ENCODE measurements at places on chromosomes 13 and 19.

DNA sequence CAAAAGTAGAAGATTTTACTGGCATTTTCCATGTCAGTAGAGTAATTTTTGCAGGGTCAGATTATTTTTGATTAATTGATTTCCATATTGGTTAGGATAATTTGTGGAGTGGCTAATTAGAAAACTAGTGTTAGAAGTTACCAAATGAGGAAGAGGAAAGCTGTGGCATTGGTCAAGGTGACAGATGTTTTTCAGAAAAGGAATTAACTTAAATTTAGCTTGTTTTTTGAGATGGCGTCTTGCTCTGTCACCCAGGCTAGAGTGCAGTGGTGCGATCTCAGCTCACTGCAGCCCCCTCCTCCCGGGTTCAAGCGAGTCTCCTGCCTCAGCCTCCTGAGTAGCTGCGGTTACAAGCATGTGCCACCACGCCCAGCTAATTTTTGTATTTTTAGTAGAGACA lies 28.8 kb downstream of the LSM14A start:
- no peak for DNase-seq

DNA sequence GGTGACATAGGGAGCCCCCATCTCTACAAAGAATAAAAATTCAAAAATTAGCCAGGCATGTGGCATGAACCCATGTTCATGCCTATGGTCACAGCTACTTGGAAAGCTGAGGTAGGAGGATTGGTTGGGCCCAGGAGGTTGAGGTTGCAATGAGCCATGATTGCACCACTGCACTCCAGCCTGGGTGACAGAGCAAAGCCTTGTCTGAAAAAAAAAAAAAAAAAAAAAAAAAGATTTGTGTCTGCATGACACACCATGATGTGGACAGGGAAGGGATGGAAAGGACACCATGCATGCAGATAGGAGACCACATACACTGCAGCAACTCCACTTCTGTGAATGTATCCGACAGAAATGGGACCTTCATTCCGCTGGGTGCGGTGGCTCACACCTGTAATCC lies 34.0 kb upstream of the HOMER3 start:
- no peak for DNase-seq

DNA sequence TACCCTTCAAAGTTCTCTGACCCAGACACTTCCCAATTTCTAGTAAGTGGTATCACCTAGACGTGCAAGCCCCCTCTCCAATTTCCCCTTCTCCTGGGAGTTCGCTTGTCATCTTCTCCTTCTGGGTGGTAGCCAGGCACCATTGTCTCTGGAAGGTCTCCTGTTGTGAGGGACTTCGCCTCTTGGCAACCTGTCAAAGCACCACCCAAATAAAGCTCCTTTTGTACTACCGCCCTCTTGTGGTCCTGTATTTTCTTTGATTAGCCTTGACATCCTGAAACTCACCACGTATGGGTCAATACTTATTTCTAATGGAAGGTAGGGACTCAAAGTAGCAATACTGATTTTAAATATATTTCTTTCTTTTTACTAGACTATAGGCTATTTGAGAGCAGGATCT lies 8.2 kb downstream of the GPC5 start:
- DNase-seq = peak; percentile 37

- DNase-seq = no peak
These were observed 32.3 kb upstream of the AKAP11 start for GRCh38 chr13:42239644-42240043.

DNA sequence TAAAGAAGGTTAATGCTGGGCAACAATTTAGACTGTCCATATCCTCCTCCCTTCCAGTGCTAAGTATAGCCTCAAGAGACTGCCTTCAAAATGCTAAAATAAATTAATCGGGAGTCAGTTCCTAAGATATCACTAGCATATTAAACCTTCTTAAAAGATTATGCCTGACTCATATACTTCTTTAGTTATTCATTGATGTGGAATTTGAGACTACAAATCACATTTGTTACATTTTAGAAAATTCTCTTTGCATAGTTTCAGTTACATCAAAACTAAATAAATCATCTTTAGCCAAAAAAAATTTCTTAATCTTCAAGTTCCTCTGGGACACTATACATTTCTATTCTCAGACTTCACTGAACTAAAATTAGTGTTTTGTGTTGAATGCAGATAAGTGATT lies 769.1 kb downstream of the PCDH9 start:
- no peak for DNase-seq

DNA sequence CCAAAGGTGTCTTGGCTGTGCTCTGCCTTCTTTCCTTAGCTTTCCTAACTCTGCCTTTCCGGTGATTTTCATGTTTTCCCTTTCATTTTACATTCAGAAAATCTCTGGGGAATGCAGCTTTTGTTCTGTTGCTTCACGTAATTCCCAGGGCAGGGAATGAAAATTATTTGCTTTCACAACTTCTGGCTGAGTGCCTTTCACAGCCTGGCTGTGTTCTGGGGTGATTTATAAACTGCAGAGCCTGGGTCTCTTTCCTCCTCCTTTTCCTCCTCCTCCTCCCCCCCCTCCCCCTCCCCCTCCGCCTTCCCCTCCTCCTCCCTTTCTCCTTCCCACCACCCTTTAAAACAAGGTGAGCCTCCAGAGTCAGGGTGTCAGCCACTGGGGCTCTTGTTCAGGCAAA lies 84.3 kb downstream of the RNASEH2B start:
- DNase-seq = no peak

DNA sequence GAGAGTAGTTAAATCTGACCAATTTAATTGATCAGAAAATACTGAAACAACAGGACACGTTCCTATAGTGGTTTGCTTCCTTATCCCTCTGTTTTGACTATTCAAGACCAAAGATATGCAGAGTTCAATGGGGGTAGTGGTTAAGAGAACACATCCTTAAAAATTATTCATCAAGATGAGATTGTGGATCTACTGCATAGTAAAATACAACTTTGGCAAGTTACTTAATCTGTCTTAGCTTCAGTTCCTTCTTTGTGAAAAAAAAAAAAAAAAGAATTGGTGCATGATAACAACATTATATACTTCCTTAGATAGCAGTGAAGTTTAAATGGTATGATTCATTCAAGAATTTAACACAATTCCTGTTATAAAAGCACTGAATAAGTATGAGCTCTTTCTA lies 552.1 kb downstream of the DCT start:
- no peak for DNase-seq

GRCh38 chr19:33268162-33268991 lies 34.0 kb downstream of the CEBPA start:
- no peak for DNase-seq

- no peak for DNase-seq
These were observed 413.7 kb downstream of the DCT start for GRCh38 chr13:94065741-94066140.

DNA sequence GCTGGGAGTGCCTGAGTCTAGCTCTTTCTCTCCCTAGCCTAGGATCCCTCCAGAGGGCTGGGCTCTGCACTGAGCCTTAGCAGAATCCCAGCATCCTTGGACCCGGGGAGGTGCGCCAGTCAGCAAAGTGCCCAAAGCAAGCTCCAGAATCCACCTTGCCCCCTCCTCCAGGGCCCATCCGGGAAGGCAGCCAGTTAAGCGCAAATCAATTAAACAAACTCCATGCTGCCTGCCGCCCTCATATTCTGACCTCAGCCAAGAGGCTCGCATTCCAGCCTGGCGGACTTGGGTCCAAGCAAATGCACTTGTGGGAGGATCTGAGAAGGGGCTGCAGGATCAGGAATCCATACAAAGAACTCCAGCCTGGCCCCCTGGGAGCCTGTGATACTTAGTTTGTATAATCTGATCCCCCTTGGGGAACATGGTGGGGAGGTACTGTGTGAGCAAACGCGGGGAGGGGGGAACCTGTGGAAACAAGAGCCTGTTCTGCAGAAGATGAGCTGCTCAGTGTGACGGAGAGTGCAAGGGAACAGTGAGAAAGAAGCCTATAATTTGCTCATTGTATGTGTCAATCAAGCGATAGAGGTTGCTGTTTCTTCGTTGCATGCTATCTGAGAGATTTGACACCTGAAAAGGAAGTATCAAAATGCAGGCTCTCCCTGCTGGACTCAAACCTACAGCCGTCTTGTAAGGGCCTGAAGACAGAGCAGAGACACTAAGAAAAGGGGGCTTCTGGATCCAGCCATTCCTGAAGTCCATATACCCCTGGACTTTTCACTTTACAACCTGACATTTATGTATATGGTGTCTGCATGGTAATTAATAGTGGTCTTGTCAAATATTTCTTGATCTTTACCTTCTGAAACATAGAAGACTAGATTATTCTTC lies 29.4 kb downstream of the ZNRF4 start:
- no peak for DNase-seq

- no peak for DNase-seq
These were observed 15.7 kb downstream of the ACTL9 start for GRCh38 chr19:8682931-8683330.

DNA sequence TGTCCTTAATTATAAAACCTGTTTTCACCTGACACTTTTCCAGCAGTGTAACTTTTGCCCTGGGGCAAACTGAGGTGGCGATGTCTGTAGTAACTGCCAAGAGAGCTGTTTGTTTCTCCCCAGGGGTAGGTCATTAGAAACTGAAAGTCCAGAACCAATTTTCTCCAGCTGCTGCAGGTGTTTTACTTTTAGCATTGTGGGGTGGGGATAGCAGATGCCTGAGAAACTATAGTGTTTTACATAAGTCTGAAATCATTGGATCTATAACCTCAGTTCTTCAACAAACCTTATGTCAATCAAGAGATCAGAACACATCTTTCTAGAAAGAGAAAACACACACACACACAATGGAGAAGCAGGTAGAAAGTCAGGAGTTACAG lies 92.7 kb downstream of the LHFPL6 start:
- peak; percentile 12 for DNase-seq

DNA sequence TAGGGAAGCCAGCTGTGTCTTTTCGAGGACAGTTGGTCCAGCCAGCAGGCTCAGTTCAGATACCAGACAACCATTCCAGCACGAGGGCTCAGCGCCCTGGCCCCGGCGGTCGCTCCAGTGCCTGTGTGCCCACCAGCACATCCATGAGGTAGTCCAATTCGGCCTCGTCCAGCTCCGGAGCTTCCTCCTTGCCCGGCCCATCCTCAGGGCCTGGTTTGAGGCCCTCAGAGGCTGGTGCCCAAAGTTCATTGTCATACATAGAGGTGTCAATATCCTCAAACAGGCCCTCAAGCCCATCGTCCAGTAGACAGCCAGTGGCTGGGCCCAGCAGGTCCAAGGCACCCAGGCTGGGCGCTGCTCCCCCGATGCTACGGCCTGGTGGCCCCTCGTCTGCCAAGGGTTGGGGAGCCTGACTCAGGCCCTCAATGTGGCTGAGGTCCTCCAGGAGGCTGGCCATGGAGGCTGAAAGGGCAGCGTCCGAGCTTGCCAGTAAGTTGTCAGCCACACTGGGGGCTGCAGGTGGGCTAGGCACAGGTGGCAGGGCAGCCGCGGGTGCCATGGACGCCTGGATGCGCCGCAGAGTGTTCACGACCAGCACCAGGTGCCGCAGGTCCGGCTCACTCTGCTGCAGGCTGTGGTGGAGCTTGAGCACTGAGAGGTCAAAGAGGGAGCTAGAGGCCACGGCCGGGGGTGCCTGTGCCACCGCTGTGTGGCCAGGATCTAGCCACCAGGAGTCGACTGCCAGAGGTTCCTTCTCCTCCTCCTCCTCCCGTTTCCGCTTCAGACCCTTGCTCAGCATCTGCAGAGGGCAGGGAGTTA lies 2.8 kb downstream of the SERTAD1 start:
- no peak for DNase-seq

DNA sequence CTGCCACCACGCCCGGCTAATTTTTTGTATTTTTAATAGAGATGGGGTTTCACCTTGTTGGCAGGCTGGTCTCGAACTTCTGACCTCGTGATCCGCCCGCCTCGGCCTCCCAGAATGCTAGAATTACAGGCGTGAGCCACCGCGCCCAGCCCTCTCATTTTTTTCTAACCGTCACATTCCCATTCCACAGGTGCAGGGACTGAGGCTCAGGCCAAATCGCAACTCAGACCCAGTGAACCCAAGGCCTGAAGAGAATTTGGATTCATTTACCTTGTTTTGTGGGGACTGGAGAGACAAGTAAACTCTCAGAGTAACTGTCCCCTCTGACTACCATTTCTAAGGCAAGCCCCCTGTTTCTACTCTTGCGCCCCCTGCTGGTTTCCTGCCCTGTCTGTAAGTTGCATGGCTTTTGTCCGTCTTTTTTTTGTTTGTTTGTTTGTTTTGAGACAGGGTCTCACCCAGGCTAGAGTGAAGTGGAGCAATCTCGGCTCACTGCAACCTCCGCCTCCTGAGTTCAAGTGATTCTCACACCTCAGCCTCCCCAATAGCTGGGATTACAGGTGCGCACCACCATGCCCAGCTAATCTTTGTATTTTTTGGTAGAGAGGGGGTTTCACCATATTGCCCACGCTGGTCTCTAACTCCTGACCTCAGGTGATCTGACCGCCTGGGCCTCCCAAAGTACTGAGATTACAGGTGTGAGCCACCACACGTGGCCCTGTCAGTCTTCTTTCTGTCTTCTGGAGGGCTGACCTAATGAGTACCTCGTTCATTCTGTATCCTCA lies 2.3 kb upstream of the STRN4 start:
- DNase-seq = no peak

GRCh38 chr19:23415034-23415433 lies 19.8 kb upstream of the ZNF91 start:
- DNase-seq = no peak

DNA sequence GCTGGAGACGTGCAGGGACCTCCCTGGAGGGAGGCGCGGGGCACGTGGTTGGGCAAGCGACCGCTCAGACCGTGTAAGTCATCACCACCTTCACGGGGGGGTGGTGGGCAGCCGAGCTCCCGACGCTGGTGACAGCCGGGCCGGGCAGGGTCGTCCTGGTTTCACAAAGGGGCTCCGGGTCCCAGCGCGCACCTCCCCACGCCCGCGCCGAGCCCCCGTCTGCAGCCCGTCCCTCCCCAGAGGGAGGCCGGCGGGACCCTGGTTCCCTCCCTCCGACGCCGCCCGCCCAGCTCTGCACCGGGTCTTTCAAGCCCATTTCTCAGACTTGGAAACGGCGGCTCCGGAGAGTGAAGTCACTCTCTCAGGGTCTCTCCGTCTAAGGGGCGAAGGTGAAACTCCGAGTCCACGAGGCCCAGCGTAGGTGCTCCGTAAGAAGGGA lies 729 bp upstream of the ARID3A start:
- DNase-seq = peak; percentile 77

DNA sequence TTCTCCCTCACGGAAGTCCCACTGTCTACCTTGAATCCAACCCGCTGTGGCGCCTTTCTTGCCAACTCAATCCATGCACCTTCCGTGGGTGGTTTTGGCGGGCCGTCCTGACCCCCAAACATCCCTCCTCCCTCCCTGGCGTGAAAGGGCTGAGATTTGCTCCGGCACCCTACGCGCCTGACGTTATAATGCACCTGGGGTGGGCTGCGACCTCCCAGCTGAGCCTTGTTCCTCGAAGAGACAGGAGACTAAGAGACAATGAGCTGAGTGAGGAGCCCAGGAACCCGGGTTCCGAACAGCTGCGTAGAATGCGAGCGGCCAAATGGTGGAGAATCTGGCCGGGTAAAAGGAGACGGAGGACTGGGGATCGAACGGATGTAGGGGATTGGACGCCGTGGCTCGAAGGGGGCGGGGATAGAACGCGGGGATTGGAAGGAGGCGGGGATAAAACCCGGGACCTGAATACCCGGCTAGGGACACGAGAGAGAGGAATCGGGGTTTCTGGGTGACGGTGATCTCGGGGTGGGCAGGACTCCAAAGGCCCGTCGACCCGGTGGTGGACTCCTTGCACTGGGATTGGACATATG lies at the start of gene CPT1C:
CPT1C (plus strand) TSS at position 461 of the 587 bp plus-strand sequence. CDS start 1,137 bp downstream, outside the sequence.
- no peak for DNase-seq

GRCh38 chr19:16134510-16134909 lies 9.0 kb upstream of the HSH2D start:
- DNase-seq = no peak
